Fibroblast of skin of back (primary cell): ENCODE measurements at places on chromosomes 6 and 20.

DNA sequence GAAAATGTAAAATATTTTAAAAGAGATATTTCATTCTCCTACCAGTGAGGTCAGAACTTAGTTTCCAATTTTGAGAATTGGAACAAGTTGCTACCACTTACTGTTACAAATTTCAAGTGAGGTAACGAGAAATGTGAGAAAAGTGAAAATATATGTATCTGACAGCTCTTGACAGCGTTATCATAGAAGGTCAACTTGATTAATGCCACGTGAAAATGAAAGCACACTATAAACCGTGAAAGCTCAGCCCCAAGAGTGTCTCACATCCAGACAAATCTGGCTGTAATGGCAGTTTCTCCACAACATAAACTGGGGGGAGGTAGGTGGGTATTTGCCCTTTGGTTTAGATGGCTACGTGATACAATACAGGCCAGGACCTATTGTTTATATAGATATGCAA, 13.9 kb downstream of the HDGFL1 start:
- DNase-seq, result no peak

GRCh38 chr20:63969838-63970713, at the start of gene ZNF512B:
ZNF512B (minus strand) TSS chr20:63969930; CDS start chr20:63967950, 1,980 bp downstream.
- peak; percentile 70 for DNase-seq

DNA sequence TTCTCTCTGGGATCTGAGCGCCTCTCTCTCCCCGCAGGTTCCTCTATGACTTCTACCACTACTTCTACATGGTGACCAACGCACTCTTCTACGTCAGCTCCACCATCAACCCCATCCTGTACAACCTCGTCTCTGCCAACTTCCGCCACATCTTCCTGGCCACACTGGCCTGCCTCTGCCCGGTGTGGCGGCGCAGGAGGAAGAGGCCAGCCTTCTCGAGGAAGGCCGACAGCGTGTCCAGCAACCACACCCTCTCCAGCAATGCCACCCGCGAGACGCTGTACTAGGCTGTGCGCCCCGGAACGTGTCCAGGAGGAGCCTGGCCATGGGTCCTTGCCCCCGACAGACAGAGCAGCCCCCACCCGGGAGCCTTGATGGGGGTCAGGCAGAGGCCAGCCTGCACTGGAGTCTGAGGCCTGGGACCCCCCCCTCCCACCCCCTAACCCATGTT, 36.3 kb upstream of the MRGBP start:
- DNase-seq, result no peak

DNA sequence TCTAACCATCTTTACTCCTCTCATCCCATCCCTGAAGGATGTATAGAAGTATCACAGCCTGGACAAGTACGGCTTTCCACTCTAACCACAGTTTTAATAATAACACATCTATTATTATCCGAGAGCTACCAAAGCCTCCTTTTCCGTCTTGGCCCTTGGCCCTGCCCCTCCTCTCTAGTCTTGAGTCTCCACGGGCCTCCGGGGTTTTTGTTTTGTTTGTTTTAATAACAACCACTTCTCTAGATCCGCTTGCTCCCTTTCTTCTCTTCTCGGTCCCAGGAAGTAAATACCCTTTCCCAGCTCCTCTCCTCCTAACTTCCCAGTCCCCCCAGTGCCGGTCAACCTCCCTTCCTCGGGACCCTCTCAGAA, 661 bp downstream of the LCA5 start:
- peak; percentile 37 for DNase-seq
